ENCODE measurements at places on chromosomes 11 and 22.

DNA sequence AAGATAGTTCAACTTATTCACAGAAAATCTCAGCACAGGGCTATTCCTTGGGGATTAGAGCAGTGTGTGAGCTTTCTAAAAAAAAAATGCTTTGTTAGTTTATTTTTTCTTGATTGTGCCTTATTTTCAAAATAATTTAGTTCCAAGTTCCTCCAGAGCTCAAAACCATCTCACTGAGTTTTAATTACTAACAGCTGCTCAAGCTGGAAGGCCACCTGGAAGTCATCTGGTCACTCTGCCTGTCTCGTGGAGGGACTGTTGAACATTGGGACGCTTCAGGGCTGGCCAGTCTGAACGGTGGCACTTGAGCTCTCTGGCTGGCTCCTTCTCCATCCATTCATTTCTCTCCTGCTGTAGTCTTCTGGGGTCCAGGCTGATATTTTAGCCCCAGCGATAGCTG, 4.0 kb downstream of the OR51E1 start:
- no peak for DNase-seq

DNA sequence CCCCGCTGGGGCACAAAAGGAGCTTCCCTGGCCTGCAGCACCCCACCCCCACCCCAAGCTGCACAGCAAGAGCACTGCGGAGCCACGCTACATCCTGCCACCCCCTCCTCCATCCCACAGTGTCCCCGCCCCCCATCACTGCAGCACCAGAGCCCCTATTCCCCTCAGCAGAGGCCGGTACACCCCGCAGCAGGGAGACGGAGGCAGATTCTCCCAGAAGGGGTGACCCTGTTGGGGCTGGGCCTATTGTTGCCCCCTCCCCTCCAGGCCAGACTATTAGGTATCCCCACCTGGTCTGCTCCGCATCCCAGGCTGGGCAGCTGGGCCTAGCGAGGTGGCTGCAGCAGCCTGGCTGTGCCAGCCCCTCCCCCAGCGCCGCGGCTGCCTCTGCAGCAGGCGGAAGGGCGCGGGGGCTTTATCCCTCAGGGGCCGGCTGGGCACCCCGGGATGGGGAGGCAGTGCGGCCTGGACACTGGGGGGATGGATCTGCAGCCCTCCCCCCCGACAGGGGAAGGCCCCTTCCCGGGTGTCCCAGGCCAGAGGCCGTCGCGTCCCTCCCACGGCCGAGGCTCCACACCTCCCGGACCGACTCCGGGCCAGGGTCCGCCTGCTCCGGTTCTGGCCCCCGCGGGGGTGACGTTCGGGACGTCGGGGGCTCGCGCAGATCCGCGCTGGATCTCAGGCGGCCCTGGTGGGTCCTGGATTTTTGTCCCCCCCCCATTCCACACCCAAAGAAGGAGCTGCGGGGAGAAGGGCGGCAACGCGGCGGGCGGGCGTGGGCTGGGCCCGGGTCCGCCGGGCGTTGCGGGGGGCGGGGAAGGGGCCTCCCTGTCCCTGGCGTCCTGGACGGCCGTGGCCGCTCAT, 943 bp downstream of the DUSP8 start:
- no peak for DNase-seq

GRCh38 chr22:29684244-29684643, 35.6 kb upstream of the CABP7 start:
- DNase-seq: no peak

GRCh38 chr22:29830585-29830984, 7.5 kb downstream of the ASCC2 start:
- DNase-seq: no peak

DNA sequence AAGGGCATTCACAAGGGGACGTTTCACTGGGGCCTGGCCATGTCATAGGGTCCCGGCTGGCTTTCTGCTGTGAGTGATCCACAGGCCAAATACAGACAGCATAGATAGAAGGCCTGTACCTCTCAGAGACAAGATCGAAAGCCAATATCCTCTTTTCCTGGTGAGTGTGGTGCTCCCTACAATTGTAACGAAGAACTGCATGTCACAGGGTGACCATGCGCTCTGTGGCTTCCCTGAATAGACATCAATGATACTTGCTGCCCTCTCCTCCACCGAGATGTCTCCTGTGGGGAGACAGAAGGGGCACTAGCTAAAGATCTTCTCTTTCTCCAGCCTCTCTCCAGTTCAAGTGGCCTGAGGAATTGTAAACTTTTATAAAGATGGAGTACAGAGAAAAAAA, 226.1 kb upstream of the POU2AF2 start:
- no peak for DNase-seq

DNA sequence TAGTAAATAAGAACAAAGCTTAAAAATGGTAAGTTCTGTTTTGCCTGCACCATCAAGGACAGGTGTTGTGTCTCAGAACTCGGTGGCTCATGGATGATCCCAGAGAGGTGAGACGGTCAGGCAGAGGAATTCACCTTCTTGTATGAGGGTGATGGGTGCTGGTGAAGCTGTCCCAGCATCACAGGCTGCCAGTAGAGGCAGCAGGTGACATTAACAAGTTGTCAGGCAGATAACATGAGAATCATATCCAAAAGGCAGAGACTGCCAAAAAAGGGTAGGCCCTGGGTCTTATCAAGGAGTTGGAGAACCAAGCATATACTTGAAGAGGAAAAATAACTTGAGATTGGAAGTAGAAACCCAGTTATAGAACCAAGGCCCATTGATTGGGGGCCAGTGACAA, 437.8 kb downstream of the DYNC2H1 start:
- DNase-seq: no peak

GRCh38 chr11:108934696-108935095, 269.8 kb downstream of the DDX10 start:
- no peak for DNase-seq

GRCh38 chr11:10539339-10539738, 1.6 kb downstream of the RNF141 start:
- no peak for DNase-seq

DNA sequence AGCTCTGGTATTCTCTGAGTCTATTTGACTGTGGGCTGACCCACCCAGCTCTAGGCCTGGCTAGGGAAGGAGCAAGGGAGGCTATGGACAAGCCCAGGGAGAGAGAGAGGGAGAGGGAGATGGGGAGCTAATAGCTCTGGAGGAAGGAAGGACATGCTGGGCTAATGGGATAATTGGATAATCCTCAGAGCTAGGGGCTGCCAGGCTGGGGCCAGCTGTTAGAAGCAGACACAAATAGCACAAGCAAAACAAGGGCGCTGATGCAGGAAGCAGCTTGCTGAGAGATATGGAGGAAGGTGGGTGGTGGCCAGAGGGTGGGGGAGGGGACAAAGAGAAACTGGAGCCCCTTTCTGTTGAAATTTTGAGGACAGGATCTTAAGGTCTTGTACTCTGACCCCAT, 23.2 kb downstream of the ADORA2A start:
- DNase-seq: peak; percentile 3

DNA sequence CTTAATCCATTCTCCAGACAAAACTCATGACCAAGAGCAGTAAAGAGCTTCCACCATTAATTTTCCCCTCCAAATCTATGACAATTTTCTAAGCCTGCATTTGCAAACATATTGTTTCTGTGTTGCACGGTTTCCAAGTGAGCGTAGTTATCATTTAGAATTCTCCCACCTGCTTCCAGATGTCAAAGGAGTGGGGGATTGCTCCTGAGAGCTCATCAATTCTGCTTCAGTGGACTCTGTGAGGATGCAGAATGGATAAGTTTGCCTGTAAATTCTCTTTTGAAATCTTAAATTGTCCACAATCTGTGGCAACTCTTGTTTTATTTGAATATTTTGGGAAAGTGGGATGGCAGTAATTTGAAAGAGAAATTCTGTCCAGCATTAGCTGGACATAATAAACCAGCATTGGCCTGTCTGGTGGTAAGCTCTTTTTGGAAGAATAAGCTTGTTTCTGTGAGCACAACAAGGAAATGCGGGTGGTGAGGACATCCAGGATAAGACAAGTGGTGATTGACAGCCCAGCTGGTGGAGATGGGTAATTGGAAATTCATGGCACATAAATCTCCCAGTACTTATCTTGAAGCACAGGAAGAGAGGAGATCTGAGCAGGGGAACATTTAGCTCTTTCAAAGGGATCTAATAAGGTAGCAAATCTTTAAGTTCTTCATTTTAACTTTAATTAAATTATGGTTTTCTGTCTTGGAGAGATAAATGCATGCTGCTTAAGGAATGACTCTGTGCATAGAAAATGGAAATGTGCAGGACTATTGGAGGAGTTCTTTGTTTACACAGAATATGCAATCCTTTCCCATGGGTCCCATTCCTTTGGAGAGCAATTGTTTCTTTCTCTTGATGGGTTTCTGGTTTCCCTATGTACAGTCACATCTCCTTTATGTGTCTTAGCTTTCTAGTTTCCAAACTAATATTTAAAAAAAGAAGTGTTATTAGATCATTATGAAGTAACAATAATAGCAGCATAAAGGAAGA, 73.2 kb downstream of the FAT3 start:
- no peak for DNase-seq

GRCh38 chr11:76318744-76319384, 62.1 kb downstream of the THAP12 start:
- DNase-seq: peak; percentile 70

DNA sequence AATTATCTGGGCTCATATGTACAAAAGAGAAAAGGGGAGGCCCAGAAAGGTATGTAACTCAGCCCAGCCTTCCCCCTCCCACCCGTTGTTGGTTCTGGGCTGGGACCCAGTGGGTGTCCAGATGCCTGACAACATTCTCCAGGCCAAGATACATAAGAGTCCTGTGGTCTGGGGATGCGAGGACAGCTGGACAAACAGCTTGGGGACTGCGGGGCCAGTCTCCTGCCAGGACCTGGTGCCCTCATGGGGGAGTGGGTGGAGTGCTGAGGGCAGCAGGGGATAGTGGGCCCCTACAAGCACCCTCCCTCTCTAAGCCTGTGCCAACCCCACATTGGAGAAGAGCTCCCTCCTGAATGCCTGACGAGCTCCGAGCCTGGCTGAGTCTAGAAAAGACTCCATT, 3.5 kb upstream of the SLC22A6 start:
- no peak for DNase-seq

DNA sequence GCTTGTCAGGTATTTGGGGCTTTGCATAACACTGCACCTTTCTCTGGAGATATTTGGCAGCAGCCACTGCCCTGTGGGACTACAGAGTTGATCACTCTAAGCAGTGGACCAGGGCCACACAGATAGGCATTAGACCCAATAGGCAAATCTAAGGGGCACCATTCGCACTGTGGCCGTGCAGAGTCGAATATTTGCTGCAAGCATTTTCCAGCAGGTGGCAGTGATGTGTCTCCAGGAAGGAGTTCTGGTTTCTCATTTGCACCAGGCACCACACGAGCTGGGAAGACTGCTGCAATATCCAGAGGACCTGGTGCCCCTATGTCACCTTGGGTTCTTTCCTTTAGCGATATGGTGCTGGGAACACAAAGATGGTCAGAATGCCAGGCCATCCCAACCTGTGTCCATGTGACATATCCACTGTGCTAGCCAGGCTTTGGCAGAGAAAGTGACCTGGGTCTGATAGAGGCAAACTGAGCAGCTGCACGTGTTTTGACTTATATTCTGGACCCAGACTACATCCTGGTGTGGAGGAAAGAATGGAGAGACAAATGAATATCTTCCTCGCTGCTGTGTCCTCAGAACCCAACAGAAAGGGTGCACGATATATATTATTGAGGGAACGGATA, 318.7 kb downstream of the BUD13 start:
- no peak for DNase-seq

DNA sequence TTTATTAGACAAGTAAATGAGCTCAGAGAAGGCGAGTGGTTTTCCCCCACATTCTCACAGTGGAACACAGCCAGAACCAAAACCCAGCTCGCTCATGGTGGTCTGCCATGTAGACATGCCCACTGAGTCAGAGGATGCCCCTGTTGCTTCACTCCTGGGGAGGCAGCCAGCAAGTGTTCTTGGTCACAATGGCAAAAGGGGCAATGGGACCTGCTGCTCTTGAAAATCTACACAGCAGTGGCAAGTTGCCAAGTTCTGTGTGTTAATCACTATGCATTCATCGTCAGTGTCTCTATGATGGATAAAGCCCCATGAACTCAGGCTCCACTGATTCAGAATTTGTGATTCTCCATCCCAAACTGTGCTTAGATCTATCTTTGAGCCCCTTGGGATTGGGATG, 64.7 kb upstream of the TBCEL start:
- peak; percentile 52 for DNase-seq

DNA sequence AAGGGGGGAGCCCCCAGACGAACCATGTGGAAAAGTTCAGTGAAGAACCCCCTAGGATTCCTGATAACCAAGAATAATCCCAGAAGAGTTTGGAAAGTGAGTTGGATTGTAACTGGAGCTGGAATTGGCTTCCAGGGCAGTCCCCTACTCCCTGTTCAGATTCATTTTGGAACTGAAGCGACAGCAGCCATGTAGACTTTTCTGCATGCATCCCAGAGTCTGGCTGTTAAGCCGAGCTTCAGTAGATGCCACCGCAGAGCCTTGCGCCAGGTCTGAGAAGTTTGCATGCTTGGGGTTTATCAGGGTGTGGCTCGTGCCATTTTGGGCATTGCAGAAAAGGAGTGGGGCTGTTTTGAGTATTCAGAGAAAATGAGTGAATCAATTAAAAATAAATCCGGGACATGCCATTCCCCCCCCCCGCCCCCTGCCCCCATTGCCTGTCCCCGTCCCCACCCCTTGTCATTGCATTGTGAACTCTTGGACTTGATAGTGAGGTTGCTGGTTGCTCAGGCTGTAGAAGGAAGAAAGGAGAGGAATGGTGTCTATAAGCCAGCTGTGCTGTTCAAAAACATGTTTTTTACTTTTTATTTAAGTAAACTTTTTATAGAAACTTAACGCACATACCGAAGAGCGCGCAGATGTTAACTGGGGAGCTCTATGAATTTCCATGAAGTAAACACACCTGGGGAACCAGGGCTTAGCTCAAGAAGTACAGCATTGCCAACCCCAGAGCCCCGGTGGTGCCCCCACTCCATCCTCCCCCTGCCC, 71.2 kb downstream of the LDLRAD3 start:
- DNase-seq: no peak

GRCh38 chr11:44964526-44965209, 14.0 kb upstream of the TP53I11 start:
- DNase-seq: no peak

DNA sequence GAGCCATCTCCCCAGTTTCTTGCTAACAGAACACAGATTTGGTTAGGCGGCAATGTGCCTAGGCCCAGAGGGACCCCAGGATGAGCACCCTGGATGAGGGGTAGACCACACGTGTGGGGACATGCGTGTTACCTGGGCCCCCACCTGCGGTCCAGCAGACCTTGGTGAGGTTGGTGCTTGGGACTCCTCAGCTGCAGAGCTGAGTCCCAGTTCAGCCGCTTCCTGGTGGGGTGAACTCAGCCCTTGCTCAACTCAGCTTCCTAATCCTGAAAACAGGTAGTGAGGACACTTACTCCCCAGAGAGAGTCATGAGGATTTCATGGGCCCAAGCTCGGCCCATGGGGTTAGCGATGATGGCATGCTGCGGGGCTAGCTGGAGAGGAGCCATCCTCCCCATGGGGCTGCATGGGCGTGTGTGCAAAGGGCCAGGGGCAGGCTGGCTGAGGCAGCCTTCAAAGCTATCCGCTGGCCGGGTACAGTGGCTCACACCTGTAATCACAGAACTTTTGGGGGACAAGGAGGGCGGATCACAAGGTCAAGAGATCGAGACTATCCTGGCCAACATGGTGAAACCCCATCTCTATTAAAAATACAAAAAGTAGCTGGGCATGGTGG, 46.9 kb upstream of the SHISAL1 start:
- no peak for DNase-seq

Data from NCI-H1105 (cell line).